Stimulated activated CD4-positive, alpha-beta T cell treated with anti-CD3 and anti-CD28 coated beads, TNF-alpha, amount 100 ng/mL, for 1 hour (primary cell): ENCODE measurements at places on chromosomes 16 and 17.

DNA sequence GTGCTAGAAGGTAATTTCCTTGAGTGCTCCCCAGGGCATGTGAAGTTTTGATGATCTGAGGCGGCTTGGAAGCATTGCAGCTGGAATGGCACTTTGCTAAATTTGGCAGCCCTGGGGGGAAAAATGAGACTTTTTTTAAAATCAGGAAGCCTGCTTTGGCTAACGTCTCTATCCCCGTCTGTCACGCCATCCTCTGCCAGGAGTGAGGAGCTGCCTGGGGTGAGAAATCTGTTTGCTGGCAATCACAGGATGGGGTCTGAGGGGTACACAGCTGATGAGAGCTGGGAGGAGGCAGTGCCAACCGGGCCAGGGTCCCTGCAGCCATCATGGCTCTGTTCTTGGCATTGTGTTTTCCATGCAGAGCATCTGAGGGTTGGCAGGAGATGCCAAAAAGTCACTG lies 2.0 kb downstream of the ABCC12 start:
- no peak for DNase-seq

DNA sequence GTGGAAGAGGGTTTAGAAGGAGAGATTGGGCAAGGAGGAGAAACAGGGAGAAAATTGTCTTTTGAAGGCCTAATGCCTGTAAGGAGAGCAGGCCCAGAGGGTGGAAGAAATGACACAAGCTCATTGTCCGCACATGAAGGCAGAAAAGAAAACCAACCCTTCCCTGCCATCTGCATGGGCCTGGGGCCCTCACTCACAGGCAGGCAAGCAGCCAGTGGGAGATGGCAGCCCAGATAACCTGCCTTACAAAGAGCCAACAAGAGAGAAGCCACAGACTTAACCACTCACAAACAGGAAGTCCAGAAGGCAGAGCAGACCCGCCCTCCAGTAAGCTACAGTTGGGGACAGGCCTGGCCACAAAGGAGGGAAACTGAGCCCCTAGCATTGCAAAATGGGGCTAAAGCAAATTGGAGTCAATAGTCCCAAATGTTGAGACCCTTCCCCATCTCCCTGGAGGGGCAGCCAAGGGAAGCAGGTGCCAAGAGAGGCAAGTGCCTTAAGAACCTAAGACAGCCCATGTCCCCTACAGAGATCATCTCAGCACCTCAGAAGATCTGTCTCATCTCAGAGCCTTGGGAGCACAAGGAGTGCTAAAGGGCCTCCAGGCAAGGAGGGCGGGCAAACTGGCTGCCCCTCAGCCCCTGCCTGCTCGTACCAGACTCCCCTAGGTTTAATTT lies 7.3 kb upstream of the TSPOAP1 start:
- peak; percentile 49 for DNase-seq

- no peak for DNase-seq
Measured at GRCh38 chr17:73297934-73298861, 13.6 kb downstream of the CDC42EP4 start.

- no peak for DNase-seq
Measured at GRCh38 chr17:66570447-66571195, 264.3 kb upstream of the CACNG5 start.

DNA sequence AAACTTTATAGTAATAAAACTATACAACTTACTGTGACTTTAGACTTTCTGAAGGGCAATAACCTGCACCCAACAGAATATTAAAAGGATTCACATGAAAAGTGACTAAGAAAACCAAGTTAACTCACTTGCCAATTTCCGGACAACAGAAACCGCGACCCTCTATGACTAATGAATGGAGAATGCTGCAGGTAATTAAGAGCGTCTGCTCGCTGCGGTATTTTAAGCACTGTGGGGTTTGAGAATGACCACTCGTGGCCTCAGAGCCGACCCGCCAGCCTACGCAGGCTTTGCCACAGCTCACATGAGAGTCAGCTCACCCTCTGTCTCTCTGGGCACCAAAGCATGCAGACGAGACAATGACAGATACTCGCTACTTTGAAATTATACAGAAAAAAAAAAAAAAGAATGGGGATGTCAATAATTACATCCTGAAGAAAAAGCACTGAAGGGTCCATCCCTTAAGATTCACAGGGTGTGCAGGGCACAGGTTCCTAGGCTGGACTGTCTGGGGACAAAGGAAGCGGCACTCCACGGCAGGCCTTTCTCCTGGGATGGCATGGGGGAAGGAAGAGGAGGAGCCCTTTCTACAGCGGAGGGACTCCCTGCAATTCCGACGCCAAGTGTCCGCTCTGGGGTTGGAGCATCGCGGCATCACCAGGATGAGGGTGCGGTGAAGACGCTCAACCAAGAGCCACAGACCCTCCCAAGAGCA lies 35.0 kb downstream of the ZCCHC14 start:
- DNase-seq = no peak

GRCh38 chr16:73006026-73006425 lies 41.9 kb downstream of the ZFHX3 start:
- DNase-seq = no peak

- no peak for DNase-seq
Measured at GRCh38 chr17:50332196-50332595, 13.7 kb upstream of the XYLT2 start.

DNA sequence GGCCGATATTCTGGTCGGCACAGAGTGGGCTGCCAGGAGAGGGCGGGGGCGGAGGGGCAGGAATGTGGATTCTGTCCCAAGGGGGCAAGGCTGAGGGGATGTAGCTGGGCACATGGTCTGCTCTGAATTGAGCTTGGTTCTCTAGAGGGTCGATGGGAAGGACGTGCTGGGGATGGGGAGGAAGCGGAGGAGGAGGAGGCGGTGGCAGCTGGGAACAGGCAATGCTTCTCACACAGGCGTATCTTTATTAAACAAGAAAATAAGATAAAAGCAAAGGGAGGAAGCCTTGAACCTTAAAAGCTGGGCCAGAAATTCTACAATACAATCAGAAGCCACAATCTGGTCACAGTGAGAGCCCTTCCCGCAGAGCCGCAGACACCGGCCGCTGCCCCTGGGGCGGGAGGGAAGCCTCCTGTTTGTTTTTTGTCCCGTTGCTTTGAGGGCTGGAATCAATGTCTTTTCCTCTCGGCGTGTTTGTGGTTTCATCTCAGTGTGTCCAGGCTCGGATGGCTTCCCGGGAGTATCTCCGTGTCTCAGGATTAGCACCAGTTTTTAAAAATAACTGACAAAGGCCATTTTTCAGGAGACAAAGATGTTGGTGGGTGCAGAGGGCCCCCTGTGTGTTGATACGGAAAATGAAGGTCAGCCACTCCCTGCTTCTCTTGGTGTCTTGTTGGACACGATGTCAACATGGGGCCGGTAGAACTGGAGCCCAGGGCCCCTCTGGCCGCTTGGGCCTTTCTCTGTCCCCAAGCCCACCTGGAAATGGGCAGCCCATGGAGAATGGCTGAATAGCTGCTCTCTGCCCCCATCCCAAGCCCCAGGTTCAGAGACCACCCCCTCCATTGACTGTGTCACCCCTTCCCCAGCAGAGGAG lies 12.3 kb upstream of the SLC7A5 start:
- DNase-seq = no peak

GRCh38 chr17:12429116-12429515 lies 236.6 kb upstream of the MYOCD start:
- DNase-seq = no peak

- DNase-seq = no peak
Measured at GRCh38 chr16:80836202-80836601, 31.8 kb upstream of the CDYL2 start.

- DNase-seq = no peak
Measured at GRCh38 chr17:17463821-17464220, 13.0 kb upstream of the MED9 start.

- DNase-seq = no peak
Measured at GRCh38 chr17:45405250-45406086, 27.2 kb downstream of the ARHGAP27 start.

DNA sequence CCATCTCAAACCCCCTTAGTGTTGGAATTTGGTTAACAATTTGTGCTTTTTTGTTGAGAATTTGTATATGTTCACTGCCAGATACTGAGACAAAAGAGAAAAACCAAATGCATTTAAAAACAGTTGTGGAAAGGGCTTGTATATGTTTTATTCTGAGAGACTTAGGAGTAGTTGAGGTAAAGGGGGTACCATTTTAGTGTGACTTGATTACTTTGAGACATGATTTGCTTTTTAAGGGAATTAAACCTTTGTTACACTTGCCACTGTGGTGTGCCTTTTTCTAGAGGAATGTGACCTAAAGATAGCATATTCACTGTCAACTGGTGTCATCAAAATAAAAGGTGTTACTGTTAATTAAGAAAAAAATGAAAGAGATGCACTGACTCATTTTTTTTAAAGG lies 4.5 kb downstream of the IGF2BP1 start:
- DNase-seq = no peak

DNA sequence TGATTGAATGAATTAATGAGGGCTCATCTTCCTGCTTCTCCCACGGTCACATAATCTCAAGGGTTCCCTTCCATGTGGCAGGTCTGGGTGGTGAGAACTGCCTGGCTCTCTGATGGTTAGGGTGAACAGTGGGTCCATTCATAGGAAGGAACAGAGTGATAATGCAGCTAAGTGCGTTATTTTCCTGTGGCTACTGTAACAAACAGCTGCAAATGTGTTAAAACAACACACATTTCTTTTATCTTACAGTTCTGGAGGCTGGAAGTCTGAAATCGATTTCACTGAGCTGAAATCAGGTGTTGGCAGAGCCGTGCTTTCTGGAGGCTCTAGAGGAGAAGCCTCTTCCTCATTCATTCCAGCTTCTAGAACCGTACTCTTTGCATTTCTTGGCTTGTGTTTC lies 95.3 kb downstream of the BMERB1 start:
- DNase-seq = no peak

- no peak for DNase-seq
Measured at GRCh38 chr17:52995881-52996280, 826.8 kb upstream of the KIF2B start.

DNA sequence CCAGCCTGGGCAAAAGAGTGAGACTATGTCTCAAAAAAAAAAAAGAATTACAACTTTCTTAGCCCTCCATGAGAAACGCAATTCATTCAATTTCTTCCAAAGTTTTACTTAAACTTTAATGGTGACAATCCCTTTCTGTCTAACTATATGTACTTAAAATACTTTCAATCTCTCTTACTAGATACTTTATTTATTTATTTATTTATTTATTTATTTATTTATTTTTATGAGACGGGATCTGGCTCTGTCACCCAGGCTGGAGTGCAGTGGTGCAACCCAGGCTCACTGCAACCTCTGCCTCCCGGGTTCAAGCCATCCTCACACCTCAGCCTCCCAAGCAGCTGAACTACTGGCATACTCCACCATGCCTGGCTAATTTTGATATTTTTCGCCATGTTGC lies 108.1 kb downstream of the SPAG9 start:
- DNase-seq = no peak

DNA sequence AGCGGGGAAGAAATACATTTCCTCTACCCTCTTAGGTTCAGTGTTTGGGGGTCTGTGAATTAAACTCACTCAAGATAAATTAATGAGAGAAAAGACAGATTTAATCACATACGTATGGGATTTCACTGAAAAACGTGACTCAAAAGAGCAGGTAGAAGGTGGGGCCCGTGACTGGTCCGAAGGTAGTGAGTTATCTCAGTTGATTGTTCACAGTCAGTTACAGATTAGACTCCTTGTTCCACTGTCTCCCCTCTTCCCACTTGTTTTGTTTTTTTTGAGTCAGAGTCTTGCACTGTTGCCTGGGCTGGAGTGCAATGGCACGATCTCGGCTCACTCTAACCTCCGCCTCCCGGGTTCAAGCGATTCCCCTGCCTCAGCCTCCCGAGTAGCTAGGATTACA lies 301.2 kb downstream of the SEC14L1 start:
- no peak for DNase-seq

GRCh38 chr16:56931271-56931891 lies 561 bp upstream of the HERPUD1 start:
- DNase-seq = no peak

DNA sequence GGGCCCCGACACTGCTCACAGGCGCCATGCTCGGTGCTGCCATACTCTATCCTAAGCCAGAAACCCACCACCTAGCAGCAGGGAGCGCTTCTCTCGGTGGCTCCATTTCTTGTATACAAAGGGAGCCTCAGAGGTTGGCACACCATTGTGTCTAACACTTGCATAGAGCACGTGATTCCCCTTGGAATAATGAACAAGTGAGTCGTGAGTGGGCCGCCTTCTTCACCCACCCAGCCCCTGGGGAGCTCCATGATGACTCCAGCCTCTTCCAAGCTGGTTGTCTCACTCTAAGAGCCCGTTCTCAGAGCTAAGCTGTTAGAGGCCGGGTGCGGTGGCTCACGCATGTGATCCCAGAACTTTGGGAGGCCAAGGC lies 82.3 kb upstream of the ZNF469 start:
- no peak for DNase-seq

GRCh38 chr17:1871756-1872155 lies 42.0 kb downstream of the RPA1 start:
- no peak for DNase-seq

DNA sequence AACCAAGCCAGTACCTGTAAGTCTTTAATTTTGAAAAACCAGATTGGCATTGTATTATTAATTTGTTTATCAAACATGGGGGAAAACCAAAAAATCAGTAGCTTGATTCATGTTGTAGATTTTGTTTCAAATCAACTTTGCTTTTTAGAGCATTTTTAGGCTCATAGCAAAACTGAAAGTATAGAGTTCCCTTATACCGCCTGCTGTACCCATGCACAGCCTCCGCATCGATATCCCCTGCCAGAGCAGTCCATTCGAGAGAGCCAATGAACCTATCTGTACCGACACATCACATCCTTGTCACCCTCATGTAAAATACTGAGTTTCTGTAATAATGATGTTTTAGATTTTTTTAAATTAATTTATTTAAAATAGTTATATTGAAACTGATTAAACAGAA lies 16.2 kb upstream of the MRC2 start:
- no peak for DNase-seq

DNA sequence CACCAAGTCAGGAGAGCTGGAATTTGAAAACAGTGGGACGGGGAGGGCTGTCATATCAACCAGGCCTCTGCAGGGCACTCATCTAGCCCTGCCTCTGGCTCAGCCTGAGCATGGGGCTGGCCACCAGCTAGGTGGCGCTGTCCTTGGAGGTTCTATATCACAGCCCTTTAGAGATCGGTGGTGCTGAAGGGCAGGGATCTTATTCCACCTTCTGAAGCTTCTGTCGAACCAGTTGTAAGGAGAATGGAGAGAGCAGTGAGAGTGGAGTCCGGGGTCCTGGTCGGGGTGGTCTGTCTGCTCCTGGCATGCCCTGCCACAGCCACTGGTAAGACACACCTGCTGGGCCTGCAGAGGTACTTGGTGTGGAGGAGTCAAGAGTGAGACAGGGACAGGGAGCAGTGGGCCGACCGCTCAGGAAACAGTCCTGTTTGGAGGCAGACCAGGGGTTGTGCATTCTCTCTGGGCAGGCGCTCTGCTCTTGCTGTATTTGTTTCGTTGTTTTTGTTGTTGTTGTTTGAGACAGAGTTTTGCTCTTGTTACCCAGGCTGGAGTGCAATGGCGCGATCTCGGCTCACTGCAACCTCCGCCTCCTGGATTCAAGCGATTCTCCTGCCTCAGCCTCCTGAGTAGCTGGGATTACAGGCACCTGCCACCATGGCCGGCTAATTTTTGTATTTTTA lies at the start of gene CES3:
Gene CES3 (plus strand): TSS at position 202 of the 680 bp plus-strand sequence. CDS start 42 bp downstream, at position 244.
- DNase-seq = peak; percentile 12
